ENCODE measurements at places on chromosomes 1 and 21. TPM values are rescaled to one million over a fixed set of nuclear protein-coding genes. Genes with fewer than 3 reads are reported as not detected.

DNA sequence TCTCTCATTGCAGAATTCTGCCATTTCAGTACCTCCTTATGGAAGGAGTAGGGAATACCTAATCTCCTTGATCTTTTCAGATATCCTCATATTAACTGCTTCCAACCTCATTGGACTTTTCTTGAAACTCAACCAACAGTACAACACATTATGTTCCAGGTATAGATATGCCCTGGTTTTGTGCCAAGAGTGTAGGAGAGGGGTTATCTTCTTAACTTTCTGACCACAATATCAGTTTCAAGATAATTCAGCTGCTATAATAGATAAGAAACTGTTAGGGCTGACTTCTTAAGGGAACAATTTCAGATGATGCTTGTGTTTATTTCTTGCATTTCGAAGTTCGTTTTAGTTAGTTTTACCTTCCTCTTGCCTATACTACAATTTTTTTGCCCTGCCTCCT is 2.1 kb upstream of the LPGAT1 start:
- DNase-seq = no peak
- H3K27me3 ChIP-seq = no peaks in the 10 kb centered on the region
- peaks cover 15% of the 10 kb centered on the region for H3K4me1 ChIP-seq
- no peak overlapping the region for H3K4me3 ChIP-seq
- no peak overlapping the region for H3K27ac ChIP-seq

DNA sequence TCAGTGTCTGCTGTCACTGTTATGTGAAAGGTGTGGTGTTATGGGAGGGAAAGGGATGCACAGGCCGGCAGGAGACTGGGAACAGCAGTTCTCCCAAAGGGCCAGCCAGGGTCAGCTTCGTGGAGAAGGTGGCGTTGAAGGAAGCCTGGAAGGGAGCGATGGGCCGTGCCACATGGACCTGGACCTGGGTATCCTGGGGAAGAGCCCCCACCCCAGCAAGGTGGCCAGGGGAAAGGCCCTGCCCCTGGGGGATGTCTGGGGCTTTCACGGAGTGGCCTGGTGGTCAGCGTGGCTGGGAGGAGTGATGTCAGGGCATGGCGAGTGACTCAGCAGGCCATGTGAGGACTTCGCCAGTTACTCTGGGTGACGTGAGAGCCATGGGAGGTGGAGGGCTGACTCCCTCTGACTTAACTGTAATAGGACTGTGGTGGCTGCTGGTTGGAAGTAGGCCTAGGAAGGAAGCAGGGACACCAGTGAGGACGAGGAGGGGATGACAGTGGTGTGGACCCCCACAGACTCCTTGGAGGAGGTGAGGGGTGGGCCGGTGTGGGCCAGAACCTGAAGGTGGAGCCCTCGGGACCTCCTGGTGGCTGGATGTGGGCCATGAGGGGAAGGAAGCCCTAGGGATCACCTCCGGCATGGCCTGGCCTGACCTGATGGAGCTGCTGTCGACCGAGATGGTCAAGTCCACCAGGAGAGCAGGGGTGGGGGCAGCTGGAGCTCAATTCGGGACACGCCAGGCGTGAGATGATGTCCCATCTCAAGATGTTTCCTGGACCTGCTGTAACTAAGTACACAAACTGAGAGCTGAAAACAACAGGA is 54.5 kb downstream of the BACE2 start:
- H3K4me3 ChIP-seq = no peak overlapping the region
- no peak overlapping the region for H3K27ac ChIP-seq
- no peaks in the 10 kb centered on the region for H3K4me1 ChIP-seq
- H3K36me3 ChIP-seq = no peaks in the 10 kb centered on the region

DNA sequence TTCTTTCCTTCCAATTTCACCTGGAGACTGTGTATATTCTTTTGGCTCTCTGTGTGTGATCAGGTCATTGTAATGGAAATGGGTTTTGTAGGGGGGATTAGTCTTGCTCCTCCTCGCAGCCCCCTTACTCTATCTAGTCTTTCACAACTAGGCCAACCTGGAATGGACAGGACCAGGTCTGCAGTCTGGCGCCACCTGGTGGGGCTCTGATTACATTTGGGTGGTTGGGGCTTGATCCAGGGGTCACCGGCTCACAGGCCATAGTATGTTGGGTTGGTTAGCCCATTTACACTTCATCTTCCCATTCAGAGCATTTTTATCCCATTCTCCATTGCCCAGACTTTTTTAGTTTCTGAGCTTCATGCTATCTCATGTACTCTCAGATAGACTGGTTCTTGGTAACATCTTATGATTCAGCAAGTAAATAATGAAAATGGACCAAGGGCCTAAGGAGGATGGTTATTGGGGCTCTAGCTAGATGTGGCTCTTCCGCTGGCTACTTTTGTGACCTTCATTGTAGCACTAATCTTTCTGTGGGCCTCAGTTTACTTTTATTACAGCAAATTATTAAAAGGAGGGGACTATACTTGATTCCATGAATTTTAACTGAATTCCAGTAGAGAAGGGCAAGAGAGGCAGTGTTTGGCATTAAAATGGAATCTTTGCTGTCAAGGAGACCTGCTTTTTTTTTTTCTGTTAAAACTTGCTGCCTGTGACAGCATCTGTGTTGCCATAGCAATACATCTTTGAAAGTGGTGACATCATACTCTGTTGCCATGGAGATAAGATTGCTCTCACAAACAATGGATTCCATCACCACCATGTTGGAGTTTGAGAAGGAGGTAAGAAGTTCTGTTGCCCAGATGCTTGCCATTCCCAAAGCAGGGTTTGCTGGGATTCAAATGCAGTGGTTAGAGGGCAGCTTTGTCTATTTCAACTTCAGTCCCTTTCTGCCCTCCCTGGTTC is 150.1 kb downstream of the PLXNA2 start:
- H3K4me1 ChIP-seq = no peaks in the 10 kb centered on the region
- no peak overlapping the region for H3K27ac ChIP-seq
- H3K27me3 ChIP-seq = no peaks in the 10 kb centered on the region
- H3K36me3 ChIP-seq = no peaks in the 10 kb centered on the region

DNA sequence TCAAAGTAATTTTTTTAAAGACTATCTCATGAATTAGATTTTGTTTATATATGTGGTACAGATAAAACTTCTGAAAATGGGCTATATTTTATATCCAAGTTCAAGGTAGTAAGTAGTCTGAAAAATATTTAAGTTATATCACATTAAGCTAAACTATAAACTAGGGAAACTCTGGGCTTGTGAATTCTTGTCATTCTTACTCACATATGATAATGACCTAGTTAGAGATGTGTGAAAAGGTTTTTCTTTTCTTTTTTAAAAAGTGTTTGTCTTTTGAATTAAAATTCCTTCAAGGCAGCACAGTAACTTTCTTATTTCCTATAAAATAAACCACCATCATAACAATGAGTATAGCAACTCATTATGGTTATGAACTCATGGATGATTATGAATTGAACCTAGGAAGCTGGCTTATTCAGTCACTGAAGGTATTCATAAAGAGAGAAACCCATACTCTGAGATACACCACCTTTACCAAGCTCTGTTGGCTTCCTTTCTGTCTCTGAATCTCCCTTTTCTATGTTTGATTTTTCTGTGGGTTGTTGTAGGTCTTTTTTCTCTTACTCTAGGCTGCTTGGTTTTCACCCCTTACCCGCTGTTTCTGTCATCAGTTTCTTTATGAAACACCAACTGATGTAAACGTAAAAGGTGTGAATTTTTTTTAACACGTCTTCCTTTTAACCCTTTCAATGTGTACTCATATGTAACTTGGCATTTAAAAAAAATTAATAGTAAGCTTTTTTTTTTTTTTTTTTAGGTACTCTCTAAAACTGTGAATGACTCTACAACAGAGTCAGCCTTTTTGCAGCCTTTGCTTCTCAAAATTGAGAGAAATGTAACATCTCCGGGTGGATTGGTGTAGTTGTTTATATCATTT is 25.2 kb downstream of the IL12RB2 start:
- H3K4me1 ChIP-seq = no peaks in the 10 kb centered on the region
- no peaks in the 10 kb centered on the region for H3K27me3 ChIP-seq
- DNase-seq = no peak
- no peaks in the 10 kb centered on the region for H3K36me3 ChIP-seq
- no peak overlapping the region for H3K4me3 ChIP-seq

GRCh38 chr1:28244549-28245251 is 8.8 kb downstream of the ATP5IF1 start:
- DNase-seq = no peak
- H3K4me3 ChIP-seq = no peak overlapping the region
- no peaks in the 10 kb centered on the region for H3K36me3 ChIP-seq
- no peaks in the 10 kb centered on the region for H3K27me3 ChIP-seq

- no peak overlapping the region for H3K27ac ChIP-seq
- H3K27me3 ChIP-seq = no peaks in the 10 kb centered on the region
- H3K4me1 ChIP-seq = no peaks in the 10 kb centered on the region
- H3K36me3 ChIP-seq = no peaks in the 10 kb centered on the region
Observed at GRCh38 chr1:19786988-19787423, 12.7 kb downstream of the TMCO4 start.

DNA sequence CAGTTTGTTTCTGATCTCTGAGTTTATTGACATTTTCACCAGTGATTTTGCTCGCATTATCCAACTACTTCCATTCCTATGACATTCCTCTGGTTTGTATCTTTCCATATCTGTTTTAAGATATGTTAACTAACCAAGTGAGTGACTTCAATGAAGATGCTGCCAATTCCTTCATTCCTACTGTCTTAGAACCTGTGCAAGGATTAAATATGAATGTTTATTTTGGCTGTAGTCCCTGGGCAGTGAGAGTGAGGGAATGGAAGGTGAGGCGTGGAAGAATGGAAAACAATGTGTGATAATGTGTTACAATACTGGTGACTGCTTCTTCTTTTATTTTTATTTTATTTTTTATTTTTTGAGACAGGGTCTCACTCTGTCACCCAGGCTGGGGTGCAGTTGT is 183.0 kb downstream of the SDCCAG8 start:
- no peaks in the 10 kb centered on the region for H3K27me3 ChIP-seq
- no peaks in the 10 kb centered on the region for H3K4me1 ChIP-seq
- H3K4me3 ChIP-seq = no peak overlapping the region

DNA sequence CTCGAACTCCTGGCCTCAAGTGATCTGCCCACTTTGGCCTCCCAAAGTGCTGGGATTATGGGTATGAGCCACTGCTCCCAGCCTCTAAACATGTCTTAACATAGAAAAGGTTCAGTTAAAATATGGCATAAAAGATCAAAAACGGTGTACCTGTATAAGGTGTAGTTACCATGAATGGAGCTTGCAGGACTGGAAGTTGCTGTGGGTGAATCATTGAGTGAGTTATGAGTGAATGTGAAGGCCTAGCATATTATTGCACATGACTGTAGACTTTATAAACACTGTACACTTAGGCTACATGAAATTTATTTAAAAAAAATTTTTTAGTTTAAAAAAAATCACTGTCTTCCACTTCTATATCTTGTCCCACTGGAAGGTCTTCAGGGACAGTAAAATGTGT is 15.7 kb downstream of the ABCD3 start:
- no peak overlapping the region for H3K27ac ChIP-seq
- H3K4me3 ChIP-seq = no peak overlapping the region

DNA sequence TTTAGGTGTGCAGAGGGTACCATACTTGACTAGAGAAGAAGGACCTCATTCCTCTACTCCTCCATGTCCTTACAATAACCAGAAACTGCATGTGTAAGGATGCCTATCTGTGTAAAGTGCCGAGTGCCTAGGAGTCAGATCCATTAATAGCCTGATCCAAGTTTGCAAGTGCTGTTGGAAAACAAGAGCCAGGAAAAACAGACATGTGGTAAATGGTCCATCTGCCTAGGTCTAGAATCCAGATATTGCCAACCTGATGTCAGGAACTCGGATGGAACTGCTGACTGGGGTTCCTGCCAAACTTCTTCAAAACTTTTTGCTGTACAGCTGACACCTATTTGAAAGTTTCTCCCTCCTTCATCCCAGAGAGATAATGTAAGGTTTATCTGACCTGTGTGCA is 239.4 kb upstream of the CAMK1G start:
- H3K36me3 ChIP-seq = no peaks in the 10 kb centered on the region
- H3K27ac ChIP-seq = no peak overlapping the region
- H3K4me3 ChIP-seq = no peak overlapping the region
- H3K4me1 ChIP-seq = no peaks in the 10 kb centered on the region
- DNase-seq = no peak

DNA sequence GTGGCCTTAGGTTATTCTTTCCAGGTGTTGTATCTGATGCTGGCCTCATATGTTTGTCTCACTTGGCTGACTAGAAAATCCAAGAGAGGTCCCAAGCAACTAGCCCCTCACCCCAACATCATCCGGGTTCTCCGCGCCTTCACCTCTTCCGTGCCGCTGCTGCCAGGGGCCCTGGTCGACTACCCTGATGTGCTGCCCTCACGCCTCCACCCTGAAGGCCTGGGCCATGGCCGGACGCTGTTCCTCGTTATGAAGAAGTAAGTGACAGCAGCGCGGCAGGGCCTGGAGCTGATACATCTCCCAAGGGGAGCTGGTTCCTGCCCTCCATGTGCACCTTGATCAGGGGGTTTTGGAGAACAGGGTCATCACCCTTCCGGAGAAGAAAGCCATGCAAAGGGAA is 11.2 kb downstream of the PINK1 start:
- H3K27me3 ChIP-seq = no peaks in the 10 kb centered on the region
- 0 out of 2 replicates have a peak, but pooled peaks cover 3% of the 10 kb centered on the region for H3K36me3 ChIP-seq
- no peak overlapping the region for H3K4me3 ChIP-seq
- H3K27ac ChIP-seq = no peak overlapping the region
- H3K4me1 ChIP-seq = no peaks in the 10 kb centered on the region

- no peaks in the 10 kb centered on the region for H3K4me1 ChIP-seq
- no peak overlapping the region for H3K27ac ChIP-seq
- H3K4me3 ChIP-seq = no peak overlapping the region
- no peak for DNase-seq
- H3K27me3 ChIP-seq = no peaks in the 10 kb centered on the region
Observed at GRCh38 chr1:109595531-109595930, 23.9 kb downstream of the GNAT2 start.

DNA sequence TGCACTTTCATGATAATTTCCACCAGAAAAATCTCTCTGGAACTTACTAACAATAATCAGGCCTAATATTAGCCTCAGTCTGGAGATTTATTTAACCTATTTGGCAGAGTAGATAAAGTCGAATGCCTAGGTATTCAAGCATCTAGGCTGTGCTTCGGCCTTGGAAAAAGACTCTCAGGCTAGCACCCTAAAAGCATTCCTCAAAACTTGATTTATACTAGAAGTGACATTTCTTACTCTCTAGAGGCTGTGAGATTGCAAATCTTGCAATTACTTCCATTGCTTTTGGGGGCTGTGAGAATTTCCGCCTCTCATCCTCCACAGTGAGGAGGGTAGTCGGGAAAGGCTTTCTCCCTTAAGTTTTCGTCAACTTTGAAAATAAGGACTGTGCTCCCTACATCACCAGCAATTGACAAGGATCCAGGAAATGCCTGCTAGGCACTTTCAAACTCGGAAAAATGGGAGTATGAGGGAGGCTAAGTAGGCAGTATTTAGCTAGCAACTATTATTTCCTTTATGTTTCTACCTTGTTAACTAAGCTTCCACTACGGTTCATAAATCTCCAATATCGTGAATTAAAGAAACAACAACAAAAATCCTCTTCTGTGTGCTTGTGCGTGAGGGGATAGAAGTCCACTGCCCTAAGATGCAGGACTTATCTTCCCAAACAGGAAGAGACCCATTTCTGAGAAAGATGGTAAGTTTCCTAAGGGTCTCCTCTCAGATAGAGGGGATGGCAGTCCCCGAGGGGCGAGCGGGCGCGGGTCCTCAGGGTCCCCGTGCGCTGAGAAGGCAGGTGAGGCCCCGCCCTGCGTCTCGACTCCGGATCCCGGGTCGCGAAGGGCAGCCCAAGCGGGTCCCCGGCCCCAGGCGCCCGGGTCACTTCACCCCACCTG is 1.1 kb upstream of the LMO4 start:
- no peak for DNase-seq
- peaks cover 16% of the 10 kb centered on the region for H3K4me1 ChIP-seq
- H3K36me3 ChIP-seq = no peaks in the 10 kb centered on the region
- peak overlapping the region; percentile 75 for H3K4me3 ChIP-seq

RXRG gene
- not detected for total RNA-seq

Measured in HCT116 (cell line).